ENCODE measurements at places on chromosomes 7 and 10. TPM values are rescaled to one million over a fixed set of nuclear protein-coding genes. Genes with fewer than 3 reads are reported as not detected.

Gene KLLN
- 0.24 TPM for total RNA-seq

GRCh38 chr7:44540592-44541027, 520 bp downstream of the NPC1L1 start:
- DNase-seq = no peak

Gene C10orf67
- 0.93 TPM for total RNA-seq

GRCh38 chr10:124748166-124748565, 4.0 kb upstream of the FAM53B start:
- no peak for DNase-seq

DNA sequence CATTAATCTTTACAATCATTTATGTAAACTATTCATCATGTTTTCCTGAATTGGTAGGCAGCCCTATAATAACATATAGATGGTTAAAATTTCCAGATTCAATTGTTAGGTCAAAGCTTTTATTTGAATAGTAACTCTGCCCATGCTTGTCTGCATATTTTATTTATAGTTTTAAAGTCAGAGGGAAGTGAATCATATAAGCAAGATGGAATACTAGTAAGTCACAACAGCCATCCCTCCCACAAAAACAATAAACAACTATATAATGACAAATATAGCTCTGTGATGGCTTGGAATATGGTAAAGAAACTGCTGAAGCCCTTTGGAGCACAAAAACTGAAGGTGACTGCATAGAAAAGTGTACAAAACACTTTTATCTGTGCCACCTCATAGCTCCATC, 156.3 kb upstream of the TMEM106B start:
- no peak for DNase-seq

Gene SPDYE8
- not detected for total RNA-seq

DNA sequence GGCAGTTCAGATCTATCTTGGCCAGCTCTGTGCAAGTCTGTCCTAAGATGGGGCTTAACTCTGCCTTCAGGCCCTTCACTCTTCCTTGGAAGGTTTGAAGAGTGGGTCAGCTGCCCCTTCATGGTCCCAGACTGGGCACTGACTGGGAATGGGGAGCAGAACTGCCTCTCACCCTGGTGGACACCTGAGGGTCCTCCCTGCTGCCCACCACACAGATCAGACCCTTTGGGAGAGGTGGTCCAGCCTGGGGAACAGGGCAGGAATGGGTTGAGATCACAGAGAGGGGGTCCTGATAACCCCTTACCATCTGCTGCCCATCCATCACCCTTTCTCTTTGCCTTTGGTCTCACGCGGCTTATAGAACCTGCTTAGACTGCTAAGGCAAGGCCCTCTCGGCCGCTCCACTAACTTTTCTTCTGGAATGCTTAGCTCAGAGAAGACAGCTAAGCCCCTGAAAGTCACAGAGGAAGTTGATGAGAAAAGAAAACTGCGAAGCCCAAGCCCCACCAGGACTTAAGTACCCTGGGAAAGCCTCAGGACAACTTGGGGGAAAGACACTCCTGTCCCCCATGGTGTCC, 402 bp upstream of the CDHR1 start:
- DNase-seq = no peak

Gene SMIM30
- total RNA-seq = 17.4 TPM

Gene LRIT1
- total RNA-seq = not detected

- no peak for DNase-seq
Observed at GRCh38 chr10:106520698-106521097, 643.8 kb downstream of the SORCS1 start.

DNA sequence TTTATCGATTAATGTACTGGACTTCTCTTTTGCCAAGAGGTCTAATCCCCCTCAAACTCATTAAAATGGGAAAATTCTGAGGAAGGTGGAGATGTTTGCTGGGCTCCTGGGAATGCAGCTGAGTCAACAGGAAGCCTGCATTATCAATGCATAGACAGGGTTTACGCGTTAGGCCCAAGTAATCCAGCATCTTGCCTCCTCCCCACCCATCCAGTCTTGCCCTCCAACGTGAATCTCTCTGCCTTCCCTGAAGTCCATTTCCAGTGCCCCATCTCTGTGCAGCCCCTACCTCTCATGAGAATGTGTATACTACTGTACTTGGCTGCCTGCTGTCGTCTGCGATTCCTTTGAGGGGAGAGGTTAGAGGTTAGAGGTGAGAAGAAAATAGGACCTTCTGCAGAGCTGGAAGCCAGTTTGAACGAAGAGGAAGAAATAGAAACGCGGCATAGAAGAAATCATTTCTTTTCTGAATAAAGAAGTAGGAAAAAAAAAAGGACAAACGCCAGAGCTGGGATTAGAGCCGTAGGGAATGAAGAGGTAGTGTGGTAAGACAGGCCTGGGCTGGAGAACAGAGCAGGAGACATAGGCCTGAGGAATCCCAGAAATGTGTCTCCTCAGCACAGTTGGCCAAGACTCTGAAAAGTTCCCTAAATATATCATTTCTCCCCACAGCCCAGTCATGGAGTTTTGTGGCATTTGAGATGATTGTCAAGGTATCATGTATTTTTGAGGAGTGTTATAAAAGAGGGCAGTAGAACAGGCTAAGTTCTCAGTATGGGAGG, 75.6 kb downstream of the MYOF start:
- no peak for DNase-seq

- DNase-seq = no peak
Observed at GRCh38 chr7:90271753-90272152, 26.8 kb downstream of the CFAP69 start.

GRCh38 chr10:89981891-89982290, 280.5 kb downstream of the KIF20B start:
- DNase-seq = no peak

All from suprapubic skin (tissue), 4 donors.